IPS DF 19.7 (cell line): ENCODE measurements at places on chromosomes 4 and X.

DNA sequence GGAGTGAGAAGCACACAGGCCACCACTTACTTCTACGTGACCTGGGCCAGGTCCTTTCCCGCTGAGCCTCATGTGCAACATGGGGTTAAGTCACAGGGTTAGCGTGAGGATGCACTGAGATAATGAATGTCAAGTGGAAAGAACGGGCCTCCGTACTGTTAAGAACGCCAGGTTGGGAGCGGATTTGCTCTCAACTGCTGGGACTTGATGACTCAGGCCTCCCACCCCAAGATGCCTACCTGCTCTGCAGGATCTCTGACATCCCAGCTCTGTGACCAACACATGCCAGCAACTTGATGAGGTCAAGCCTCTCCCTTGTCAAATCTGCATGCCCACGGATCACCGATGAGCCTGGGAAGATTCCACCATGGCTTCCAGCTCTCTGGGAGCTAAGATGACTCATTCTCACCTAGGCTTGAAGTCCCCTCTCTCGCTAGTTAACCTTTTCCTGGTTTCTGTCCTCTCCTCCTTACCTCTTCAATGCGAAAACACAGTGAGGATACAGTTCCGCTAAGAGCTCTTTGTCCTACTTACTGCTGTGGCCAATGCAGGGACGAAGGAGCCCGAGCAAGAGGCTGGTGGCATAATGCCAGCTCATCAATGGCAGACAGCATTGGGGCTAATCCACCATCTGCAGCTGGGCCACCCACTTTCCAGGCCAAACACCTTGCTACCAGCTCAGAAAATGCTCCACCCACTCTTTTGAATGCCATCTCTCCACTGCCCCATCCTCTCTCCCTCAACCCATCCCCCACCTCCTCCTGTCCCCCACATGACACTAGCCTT lies 67.6 kb downstream of the PJA1 start:
- no peak for DNase-seq

DNA sequence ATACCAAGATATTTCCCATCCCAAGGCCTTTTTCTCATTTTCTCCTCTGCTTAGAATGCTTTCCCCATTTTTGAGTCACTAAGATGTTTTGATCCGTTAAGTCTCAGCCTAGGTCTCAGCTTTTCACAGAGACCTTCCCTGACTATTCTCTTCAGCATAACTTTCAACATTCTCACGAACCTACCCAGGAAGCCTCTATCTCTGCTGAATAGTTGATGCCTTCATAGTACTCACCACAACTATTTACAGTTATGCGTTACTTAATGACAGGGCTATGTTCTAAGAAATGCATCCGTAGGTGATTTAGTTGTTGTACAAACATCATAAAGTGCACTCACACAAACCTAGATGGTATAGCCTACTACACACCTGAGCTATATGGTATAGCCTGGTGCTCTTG lies 64.5 kb downstream of the ARL9 start:
- no peak for DNase-seq

DNA sequence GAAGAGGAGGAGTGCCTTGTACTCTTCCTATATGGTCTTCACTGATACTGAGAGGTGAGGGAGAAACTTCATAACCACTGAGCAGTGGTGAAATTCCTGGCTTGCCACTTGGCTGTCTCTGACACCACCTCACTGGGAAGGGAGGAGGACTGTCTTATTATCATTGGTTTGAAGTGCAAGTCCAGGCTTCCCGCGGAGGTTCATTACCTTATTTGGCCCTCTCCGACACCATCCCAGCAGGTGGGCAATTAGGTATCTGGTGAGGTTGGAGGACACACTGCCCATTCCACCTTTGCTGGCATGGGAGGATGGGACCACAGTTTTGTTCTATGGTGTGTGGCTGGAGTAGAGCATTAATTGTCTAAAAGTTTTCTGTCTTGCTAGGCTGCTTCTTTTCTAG lies 206.1 kb downstream of the LHFPL1 start:
- DNase-seq, result no peak

DNA sequence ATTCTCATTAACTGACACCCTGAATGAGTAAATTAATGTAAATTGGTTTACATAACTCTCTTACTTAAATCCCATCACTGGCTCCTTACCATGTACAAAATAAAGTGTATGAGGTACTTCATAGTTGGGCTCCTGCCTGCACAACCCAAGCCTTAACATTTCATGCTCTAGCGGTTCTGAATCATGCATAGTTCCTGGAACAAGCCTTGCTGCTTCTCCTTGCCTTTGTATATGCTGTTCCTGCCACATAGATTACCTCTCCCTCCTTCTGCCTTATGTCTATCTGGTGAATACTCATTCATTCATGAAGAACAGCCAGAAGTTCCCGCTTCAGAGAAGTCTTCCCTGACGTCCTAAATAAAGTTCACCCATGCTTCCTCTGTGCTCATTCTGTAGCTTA lies 594.7 kb downstream of the SMARCA1 start:
- DNase-seq, result no peak

- no peak for DNase-seq
Measured at GRCh38 chr4:109126856-109127255, 175.6 kb downstream of the COL25A1 start.

- DNase-seq, result peak; percentile 81
Measured at GRCh38 chrX:72045552-72046277, 86.0 kb downstream of the RTL5 start.

GRCh38 chrX:103562801-103563200 lies 22.5 kb upstream of the TCEAL4 start:
- DNase-seq, result no peak

- DNase-seq, result no peak
Measured at GRCh38 chrX:144715337-144715736, 532.0 kb upstream of the SPANXN1 start.

- no peak for DNase-seq
Measured at GRCh38 chr4:48046059-48046458, 29.5 kb downstream of the NIPAL1 start.

GRCh38 chr4:38665551-38666411 lies 1.8 kb downstream of the KLF3 start:
- DNase-seq, result no peak

- no peak for DNase-seq
Measured at GRCh38 chr4:127610488-127610887, 22.3 kb upstream of the INTU start.
